ENCODE measurements at places on chromosomes 7 and 10.

GRCh38 chr7:95527033-95527775 is 41.5 kb downstream of the ASB4 start:
- peak; percentile 96 for ATAC-seq

- ATAC-seq = peak; percentile 66
Measured at GRCh38 chr10:3654496-3654895, 130.5 kb downstream of the KLF6 start.

GRCh38 chr10:88017781-88018180 is 154.4 kb downstream of the PTEN start:
- no peak for ATAC-seq

- peak; percentile 84 for ATAC-seq
Measured at GRCh38 chr7:130063036-130063435, 7.3 kb upstream of the KLHDC10 start.

GRCh38 chr7:132575419-132575981 is 770 bp downstream of the PLXNA4 start:
- ATAC-seq = peak; percentile 80

DNA sequence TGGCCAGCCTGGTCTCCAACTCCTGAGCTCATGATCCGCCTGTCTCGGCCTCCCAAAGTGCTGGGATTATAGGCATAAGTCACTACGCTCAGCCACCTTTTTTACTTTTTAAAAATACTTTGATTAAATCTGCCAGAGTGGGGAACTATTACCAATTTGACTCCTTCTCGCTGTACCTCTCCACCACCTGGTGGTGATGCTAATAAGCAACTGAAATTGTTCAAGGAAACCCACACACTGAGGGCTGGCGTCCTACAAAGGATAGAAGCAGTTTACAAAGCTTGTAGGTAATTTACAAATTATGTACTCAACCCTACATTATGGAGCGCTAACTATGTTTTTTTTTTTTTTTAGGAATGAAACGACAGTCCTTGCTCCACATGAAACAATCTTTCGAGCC is 111.1 kb downstream of the CPED1 start:
- no peak for ATAC-seq

GRCh38 chr7:64889686-64890162 is 13.3 kb upstream of the ZNF273 start:
- no peak for ATAC-seq
